ENCODE measurements at places on chromosomes 11 and 22. TPM values are rescaled to one million over a fixed set of nuclear protein-coding genes. Genes with fewer than 3 reads are reported as not detected.
A peak's percentile ranks its signal among the peaks of the same experiment; 100 is the strongest.

DNA sequence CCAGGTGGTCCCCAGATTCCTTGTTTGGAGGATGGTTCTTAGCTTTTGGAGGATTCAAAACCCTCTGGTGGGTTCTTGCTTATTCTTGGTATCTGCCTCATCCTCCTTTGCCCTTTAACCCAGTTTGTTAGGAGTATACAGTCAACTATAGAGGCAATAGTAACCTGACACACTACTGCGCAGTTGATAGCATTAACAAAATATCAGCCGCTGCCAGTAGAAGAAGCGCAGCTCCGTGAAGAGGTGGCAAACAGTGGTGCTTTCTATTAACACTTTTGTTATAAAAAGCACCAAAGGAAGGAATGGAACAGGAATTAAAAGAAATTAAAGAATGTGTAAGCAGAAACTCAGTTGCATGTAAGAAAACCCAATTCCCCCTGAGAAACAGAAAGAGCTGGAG lies 29.3 kb downstream of the SLC22A25 start:
- no peak for DNase-seq

GRCh38 chr11:14861680-14862079 lies 30.4 kb downstream of the CYP2R1 start:
- no peak for DNase-seq

- no peak for DNase-seq
Observed at GRCh38 chr11:56013805-56014204, 13.6 kb upstream of the OR5AS1 start.

DNA sequence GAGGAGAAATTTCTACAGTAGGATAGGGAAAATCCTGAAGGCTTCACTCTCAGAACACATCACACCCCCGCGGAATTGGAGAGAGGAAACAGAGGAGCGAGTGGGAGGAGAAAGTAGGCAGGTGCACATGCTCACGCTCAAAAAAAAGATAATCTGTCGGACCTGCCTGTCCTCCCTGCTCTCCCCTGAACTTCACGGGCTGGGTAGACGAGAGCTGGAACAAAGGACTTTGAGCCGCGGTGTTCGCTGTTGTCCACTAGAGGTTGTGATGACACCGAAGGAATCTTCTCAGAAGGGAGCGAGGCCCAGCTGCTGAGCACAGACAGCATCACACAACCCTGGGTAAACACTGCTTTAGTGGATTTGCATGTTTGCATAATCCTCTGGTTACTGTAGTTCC lies 5.0 kb downstream of the SEZ6L start:
- DNase-seq: no peak

GRCh38 chr22:49923445-49923844 lies 5.0 kb downstream of the CRELD2 start:
- no peak for DNase-seq

- DNase-seq: peak; percentile 26
Observed at GRCh38 chr11:1224491-1225385, 1.9 kb downstream of the MUC5B start.

DNA sequence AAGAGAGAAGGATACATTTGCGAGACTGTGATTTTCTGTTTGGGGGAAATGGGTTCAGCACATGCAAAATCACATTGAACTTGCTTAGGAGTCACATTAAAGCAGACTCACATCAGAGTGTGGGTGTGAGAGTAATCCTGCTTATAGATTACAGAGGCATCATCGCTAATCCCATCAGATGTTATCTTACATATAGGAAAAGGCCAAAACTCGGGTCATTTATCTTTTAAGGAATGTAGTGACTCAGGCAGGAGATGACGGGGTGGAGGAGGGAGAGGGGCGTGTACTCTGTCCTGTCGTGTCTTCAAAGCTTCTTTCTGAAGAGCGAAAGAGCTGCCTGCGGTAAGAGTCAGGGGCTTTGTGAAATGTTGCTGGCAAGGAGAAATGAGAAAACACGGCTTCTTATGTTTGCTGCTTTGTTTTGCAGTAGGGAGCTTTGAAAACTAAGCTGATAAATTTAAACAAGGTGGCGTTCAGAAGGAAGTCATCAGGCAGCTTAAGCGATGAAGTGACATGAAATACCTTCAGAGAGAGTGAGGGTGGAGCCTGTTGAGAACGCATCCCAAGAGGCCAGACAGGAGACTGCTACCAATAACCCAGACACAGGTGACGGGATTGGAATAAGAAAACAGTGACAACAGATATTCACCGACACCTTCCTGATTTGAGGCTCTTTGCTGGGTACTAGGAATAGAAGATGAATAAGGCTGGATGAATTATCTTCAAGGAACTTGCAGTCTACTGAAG lies 2.2 kb upstream of the C11orf16 start:
- DNase-seq: no peak

Gene PTGDR2
- total RNA-seq: 3.1 TPM

DNA sequence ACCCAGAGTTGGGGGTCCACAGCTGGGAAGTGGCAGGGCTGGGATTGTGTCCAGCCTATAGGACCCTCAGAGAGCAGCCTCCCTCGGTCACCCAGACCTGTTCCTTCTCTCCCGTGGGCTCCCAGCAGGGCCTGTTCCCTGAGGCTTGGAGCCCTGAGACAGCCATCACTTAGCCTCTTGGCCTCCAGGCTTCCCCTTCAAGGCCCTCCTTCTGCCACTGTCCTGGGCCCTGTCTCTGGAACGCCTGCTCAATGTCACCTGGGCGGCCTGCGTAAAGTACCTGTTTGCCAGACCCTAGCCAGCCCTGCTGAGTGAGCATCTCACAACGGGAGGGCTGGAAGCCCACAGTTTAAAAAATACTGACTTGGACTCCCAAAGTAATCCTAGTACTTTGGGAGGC lies 6.5 kb downstream of the MGAT3 start:
- no peak for DNase-seq

GRCh38 chr11:34180040-34180813 lies 74.8 kb downstream of the NAT10 start:
- DNase-seq: no peak

GRCh38 chr22:31451709-31452571 lies 37.7 kb downstream of the EIF4ENIF1 start:
- no peak for DNase-seq

GRCh38 chr22:50656122-50657070 lies 16.2 kb upstream of the SHANK3 start:
- DNase-seq: no peak

GRCh38 chr11:10293423-10294289 lies at the start of gene SBF2:
TSS of gene SBF2 (minus strand) at chr11:10294219. CDS start at chr11:10294069, 150 bp downstream.
- DNase-seq: peak; percentile 95

DNA sequence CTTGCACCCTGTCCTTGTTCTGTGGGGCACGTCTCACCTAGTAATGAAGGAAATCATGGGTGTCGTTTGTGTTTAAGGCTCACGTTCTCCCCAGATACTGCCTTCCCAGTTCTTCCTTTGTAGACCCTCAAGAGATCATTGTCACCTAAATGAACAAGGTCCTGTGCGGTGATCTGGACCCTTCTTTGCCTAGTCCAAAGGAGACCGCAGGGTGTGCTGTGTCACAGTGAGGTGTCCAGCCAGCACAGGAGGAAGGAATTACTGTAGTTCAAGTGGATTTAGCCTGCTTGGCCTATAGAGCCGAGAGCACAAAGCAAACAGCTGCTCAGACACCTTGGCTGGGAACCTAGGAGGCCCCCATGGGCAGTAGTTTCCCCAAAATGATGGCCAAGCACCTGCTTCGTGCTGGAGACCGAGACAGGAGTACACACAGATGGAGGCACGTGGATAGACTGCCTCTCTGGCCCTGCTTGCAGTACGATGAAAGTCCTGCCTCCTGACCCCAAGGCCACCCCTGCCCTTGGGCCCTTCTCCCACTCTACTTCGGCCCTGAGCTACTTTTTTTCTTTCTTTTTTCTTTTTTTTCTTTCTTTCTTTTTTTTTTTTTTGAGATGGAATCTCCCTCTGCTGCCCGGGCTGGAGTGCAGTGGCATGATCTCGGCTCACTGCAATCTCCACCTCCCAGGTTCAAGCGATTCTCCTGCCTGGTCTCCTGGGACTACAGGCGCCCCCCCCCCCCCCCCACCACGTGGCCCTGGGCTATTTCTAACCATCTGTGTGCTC lies 19.4 kb upstream of the PPFIA1 start:
- no peak for DNase-seq

Gene TSGA10IP
- total RNA-seq: not detected

DNA sequence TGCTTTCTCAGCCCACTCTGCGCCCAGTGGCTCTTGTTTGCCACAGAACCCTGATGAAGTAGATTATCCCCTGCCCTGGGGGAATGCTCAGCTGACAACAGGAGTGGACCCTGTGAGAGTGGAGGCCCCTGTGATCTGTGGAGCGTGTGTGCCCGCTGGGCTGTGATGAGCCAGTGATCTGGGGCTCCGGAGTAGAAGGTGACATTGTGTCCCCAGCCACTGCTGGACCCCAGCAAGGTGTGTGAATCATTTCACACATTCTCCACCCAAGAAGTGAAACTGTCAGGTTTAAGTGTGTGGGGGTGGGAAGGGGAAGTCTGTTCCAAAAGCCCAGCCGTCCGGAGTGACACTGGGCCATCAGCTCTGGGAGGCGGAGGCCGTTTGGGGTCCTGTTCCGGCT lies 33.1 kb upstream of the GRAMD4 start:
- peak; percentile 20 for DNase-seq

- peak; percentile 55 for DNase-seq
Observed at GRCh38 chr11:72238040-72238450, 5.9 kb downstream of the PHOX2A start.

- no peak for DNase-seq
Observed at GRCh38 chr11:69799582-69799981, 19.6 kb downstream of the FGF3 start.

DNA sequence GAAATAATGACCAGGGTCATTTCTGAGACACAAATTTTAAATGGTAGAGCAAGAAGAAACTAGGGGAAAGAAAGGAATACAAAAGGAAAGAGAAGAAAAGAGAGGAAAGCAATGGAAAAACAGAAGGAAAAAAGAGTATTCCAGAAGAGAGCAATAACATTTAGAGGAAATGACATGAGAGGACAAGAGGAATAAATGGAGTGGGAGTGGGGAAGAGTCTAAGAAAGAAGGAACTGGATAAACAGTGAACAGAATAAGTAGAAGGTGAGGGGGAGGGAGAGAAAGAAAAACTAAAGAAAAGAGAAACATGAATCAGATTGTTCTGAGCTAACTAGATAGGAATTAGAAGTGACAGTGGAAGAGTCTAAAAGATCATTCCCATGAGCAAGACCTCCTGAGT lies 28.4 kb downstream of the PRDM10 start:
- no peak for DNase-seq

Gene GAB4
- total RNA-seq: not detected

DNA sequence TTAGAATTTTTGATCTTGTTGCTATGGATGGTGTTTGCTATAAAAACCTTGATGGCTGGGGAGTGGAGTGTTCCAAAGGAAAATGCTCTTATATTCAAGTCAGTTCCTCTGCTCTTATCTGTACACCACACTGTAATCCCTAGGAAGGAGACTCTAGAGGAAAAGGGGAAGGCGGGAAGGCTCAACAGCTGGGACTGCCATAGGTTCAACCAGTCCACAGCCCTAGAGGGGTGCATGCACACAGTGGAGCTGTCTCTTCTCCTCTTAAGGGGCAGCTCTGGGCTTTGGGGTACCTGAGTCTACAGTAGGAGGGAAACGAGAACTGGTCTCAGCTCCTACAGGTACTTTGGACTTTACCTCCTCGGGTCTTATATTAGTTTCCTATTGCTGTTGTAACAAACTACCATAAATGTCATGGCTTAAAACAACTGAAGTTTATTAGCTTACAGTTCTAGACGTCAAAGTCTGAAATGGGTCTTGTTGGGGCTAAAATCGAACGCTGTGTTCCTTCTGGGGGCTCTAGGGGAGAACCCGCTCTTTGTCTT lies 77.2 kb upstream of the ZBED5 start:
- no peak for DNase-seq

GRCh38 chr22:48952256-48953102 lies 875.2 kb downstream of the BRD1 start:
- no peak for DNase-seq

Gene IFITM1
- 101 TPM for total RNA-seq

DNA sequence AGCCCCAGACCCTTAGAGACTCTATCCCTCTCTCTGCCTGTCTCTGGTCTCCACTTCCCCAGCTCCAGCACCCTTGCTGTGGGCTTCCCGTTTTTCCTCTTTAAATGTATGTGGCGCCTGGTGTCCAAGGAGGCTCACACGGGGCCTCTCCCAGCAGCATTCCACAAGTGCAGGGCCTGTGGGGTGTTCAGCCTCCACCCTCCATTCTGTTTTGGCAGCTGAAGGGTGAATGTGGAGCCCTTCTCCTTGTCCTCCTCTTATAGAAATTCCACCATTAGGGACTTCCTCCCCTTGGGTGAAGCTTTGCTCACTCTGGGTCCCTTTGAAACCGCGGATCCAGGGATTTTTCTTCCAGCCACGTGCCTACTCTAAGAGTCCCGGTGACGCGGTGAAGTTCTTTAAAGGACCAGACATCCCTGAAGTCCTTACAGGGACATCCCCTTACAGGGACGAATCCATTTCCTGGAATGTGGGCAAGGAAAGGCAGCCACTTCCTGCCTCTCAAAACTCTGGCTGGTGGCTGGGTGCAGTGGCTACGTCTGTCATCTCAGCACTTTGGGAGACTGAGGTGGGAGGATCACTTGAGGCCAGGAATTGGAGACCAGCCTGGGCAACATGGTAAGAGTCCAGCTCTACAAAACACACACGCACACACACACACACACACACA lies 1.6 kb upstream of the TSPAN18 start:
- DNase-seq: no peak

GRCh38 chr11:119404872-119405271 lies 18.1 kb downstream of the THY1 start:
- DNase-seq: no peak

Measured in left ventricle myocardium superior (tissue), 1 donor.